ENCODE measurements at places on chromosomes 2 and 18. TPM values are rescaled to one million over a fixed set of nuclear protein-coding genes. Genes with fewer than 3 reads are reported as not detected.

GRCh38 chr2:176683618-176684111 lies 414.4 kb downstream of the MTX2 start:
- no peak for DNase-seq
- no peak overlapping the region for H3K4me3 ChIP-seq

GRCh38 chr18:11310476-11311086 lies 161.2 kb upstream of the PIEZO2 start:
- no peak overlapping the region for H3K4me3 ChIP-seq
- H3K27ac ChIP-seq: no peak overlapping the region
- H3K4me1 ChIP-seq: no peaks in the 10 kb centered on the region

- peaks cover 15% of the 10 kb centered on the region for H3K4me1 ChIP-seq
- H3K4me3 ChIP-seq: no peak overlapping the region
- no peaks in the 10 kb centered on the region for H3K36me3 ChIP-seq
- H3K27ac ChIP-seq: peak overlapping the region; percentile 73
- DNase-seq: peak; percentile 94
Measured at GRCh38 chr2:2057125-2057721, 273.9 kb downstream of the MYT1L start.

DNA sequence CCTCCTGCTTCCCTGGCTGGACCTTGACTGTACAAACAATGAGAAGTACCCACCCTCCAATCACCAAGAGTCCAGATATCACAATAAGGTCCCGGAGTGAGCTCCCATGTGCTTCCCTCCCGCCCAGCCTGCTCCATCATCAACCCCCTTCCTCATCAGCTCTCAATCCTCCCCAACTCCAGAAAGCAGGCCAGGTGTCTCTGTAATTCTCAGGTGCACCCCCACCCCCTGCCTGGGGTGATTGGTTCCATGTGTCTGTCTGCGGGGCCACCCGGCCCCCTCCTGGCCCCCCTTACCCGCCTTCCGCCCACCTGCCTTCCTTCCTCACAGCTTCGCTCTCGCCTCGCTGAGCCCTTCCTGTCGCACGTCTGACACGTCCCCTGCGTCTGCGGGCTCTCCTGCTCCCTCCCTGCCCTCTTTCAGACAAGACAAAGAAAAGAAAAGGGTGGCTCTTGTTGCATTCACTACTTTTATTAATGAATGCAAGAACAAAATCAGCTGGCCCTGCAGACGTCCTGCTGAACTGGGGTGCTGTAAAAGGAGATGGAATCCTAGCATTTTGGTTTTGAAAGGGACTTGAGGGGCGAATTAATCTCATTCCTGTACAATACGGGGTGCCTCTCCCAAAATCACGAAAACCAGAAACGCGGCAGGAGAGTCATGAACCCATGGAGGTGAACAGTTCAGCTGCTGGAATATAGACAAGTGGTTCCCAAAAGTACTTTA lies 26.5 kb upstream of the IGFBP2 start:
- H3K4me3 ChIP-seq: peak overlapping the region; percentile 78
- peaks cover 4% of the 10 kb centered on the region for H3K36me3 ChIP-seq
- peak overlapping the region; percentile 93 for H3K27ac ChIP-seq
- H3K27me3 ChIP-seq: peaks cover 1% of the 10 kb centered on the region
- DNase-seq: peak; percentile 95
- peaks cover 27% of the 10 kb centered on the region for H3K4me1 ChIP-seq

SP140 gene
- total RNA-seq: 78.3 TPM

GRCh38 chr2:139876321-139876720 lies 1096.1 kb upstream of the NXPH2 start:
- H3K27ac ChIP-seq: no peak overlapping the region
- no peaks in the 10 kb centered on the region for H3K27me3 ChIP-seq
- no peaks in the 10 kb centered on the region for H3K4me1 ChIP-seq
- no peak for DNase-seq

GRCh38 chr18:54191352-54191751 lies 33.1 kb downstream of the MBD2 start:
- no peaks in the 10 kb centered on the region for H3K27me3 ChIP-seq
- H3K36me3 ChIP-seq: peaks cover 21% of the 10 kb centered on the region
- H3K4me3 ChIP-seq: no peak overlapping the region
- no peak for DNase-seq

- no peaks in the 10 kb centered on the region for H3K4me1 ChIP-seq
- no peak overlapping the region for H3K4me3 ChIP-seq
- no peaks in the 10 kb centered on the region for H3K36me3 ChIP-seq
- H3K27me3 ChIP-seq: peaks cover 4% of the 10 kb centered on the region
Measured at GRCh38 chr2:33512112-33512511, 35.7 kb downstream of the RASGRP3 start.

DNA sequence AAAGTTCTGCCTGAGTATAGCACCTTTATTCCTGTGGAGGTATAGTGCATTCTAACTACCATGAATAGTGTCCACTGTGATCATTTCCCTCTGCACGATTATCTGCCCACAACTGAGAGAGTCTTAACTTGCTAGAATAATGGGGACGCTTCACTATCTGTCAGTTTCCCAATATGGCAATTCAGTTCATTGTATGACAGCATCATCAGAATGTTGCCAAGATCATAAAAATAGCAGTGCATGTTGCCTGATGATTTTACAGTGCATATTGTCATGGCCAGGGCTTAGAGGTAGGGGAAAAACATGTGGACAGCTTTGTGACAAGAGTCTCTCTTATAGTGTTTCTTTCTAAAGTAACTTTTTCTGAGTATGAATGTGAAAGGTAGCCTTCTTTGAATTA lies 6.1 kb downstream of the RASGRP3 start:
- no peak overlapping the region for H3K4me3 ChIP-seq
- no peak overlapping the region for H3K27ac ChIP-seq
- peaks cover 5% of the 10 kb centered on the region for H3K4me1 ChIP-seq
- H3K36me3 ChIP-seq: no peaks in the 10 kb centered on the region
- no peak for DNase-seq
- no peaks in the 10 kb centered on the region for H3K27me3 ChIP-seq

GRCh38 chr2:27967076-27967475 lies 76.5 kb downstream of the BABAM2 start:
- no peak for DNase-seq
- no peaks in the 10 kb centered on the region for H3K27me3 ChIP-seq
- peaks cover 65% of the 10 kb centered on the region for H3K4me1 ChIP-seq
- H3K36me3 ChIP-seq: peaks cover 49% of the 10 kb centered on the region

DNA sequence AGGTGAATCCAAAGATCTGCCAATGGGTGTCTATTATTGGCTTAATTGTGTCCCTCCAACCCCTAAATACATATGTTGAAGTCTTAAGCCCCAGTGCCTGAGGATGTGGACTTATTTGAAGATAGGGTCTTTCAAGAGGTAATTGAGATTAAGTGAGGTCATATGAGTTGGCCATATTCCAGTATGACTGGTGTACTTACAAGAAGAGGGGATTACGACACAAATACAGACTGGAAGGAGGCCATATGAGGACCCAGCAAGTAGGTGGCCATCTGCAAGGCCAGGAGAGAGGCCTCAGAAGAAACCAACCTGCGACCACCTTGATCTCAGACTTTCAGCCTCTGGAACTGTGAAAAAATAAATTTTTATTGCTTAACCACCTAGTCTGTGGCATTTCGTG lies 121.1 kb upstream of the FN1 start:
- H3K27me3 ChIP-seq: no peaks in the 10 kb centered on the region
- no peaks in the 10 kb centered on the region for H3K36me3 ChIP-seq
- no peak overlapping the region for H3K27ac ChIP-seq
- H3K4me1 ChIP-seq: no peaks in the 10 kb centered on the region
- H3K4me3 ChIP-seq: no peak overlapping the region
- no peak for DNase-seq

GRCh38 chr18:6746386-6746960 lies 17.0 kb downstream of the ARHGAP28 start:
- DNase-seq: no peak
- H3K27me3 ChIP-seq: peaks cover 1% of the 10 kb centered on the region
